Lung (tissue), 17 donors: ENCODE measurements at places on chromosomes 3 and 15.

- DNase-seq: no peak
Measured at GRCh38 chr15:35695003-35695402, 149.0 kb upstream of the DPH6 start.

DNA sequence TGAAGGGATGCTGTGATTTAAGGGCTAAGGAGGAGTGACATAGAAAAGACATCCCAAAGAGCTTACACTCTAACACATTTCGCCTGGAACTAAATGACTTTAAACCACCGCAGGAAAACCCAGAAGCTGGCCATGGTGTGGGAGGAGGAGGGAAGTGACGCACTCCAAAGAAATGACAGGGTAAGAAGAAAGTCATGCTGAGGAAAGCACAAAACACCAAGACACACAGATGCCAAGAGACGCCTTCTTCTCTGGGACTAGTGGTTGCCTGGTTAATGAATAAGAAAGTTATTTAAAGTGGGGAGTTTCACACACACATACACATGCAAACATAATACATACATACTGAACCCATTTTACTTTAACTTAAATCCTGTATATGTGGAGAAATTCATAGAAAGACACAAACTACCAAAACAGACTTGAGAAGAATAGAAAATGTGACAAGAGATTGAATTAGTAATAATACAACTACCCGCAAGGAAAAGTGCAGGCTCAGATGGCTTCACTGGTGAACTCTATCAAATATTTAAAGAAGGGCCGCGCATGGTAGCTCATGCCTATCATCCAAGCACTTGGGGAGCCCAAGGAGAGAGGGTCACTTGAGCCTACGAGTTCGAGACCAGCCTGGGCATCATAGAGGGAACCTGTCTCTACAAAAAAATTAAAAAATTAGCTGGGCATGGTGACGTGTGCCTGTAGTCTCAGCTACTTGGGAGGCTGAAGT lies 125.5 kb downstream of the NSMCE3 start:
- no peak for DNase-seq

DNA sequence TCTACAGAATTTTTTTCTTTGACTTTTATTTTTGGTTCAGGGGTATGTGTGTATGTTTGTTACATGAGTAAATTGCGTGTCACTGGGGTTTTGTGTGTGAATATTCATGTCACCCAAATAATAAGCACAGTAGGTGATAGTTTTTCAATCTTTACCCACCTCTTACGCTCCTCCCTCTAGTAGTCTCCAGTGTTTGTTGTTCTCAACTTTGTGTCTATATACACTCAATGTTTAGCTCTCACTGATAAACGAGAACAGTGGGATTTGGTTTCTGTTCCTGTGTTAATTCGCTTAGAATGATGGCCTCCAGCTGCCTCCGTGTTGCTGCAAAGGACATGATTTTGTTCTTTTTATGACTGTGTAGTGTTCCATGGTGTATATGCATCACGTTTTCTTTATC lies 54.4 kb downstream of the MEF2A start:
- no peak for DNase-seq

DNA sequence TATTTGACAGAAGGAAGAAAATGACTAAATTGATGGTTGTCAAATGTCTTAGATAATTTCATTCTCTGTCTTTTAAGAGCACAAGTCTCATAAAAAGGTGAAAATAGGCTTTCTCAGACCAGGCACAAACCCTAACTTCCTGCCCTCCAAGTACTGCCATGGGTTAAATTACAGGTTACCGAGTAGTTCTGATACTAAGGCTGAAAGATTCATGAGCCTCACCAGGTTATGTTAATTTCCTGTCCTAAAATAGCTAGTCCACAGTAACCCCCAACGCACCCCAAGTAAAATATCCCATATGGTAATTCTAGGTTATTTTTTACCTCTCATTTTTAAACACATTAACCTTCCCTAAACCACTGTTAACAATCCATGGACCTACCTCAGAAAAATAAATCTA lies 42.0 kb downstream of the GSK3B start:
- no peak for DNase-seq
